ENCODE measurements at places on chromosomes 2 and 18.

DNA sequence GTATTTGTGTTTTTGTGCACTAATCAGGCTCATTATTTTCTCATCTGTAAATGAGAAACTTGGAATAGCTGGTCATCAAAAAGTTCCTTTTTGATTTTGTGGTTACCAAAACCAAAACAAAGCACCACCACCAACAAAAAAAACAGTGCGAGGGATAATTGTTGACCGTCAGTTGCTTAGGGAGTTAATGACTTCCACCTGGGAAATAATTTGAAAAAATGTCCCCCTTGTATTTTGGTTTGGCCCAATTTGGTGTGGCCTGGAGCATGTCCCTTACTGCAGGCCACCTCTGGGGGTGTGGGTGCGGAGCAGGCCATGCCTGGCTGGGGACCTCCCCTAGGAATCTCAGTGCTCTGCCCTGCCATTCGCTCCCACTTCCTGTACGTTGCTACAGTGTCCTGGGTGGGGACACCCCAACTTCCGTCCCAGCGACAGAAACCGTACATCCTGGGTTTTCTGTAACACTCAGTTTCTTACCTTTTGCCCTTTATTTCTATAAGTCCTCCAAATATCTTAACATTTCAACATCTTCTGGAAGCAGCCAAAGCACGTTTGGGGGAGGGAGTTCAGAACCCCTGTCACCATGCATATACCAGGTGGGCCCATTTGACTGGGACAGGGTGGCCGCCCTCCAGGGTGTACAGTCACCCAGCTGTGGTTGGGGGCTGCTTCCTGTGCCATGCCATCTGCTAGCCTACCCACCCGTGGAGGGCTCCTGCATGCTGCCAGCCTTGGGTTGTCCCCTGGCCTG lies 31.3 kb downstream of the NCK2 start:
- DNase-seq: no peak

DNA sequence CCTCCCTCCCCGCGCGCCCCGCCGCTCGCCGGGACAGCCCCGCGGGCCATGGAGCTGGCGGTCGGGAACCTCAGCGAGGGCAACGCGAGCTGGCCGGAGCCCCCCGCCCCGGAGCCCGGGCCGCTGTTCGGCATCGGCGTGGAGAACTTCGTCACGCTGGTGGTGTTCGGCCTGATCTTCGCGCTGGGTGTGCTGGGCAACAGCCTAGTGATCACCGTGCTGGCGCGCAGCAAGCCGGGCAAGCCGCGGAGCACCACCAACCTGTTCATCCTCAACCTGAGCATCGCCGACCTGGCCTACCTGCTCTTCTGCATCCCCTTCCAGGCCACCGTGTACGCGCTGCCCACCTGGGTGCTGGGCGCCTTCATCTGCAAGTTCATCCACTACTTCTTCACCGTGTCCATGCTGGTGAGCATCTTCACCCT lies 865 bp downstream of the GALR1 start:
- DNase-seq: no peak

DNA sequence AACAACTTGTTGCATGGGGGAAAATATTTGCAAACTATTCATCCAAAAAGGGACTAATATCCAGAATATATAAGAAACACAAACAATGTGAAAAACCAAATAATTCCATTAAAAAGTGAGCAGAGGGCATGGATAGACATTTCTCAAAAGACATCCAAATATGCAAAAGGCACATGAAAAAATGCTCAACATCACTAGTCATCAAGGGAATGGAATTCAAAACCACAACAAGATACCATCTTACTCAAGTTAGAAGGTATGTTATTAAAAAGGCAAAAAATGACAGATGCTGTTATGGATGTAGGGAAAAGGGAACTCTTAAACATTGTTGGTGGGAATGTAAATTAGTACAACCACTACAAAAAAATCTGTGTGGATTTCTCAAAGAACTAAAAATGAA lies 396.5 kb downstream of the CCDC85A start:
- DNase-seq: peak; percentile 27

DNA sequence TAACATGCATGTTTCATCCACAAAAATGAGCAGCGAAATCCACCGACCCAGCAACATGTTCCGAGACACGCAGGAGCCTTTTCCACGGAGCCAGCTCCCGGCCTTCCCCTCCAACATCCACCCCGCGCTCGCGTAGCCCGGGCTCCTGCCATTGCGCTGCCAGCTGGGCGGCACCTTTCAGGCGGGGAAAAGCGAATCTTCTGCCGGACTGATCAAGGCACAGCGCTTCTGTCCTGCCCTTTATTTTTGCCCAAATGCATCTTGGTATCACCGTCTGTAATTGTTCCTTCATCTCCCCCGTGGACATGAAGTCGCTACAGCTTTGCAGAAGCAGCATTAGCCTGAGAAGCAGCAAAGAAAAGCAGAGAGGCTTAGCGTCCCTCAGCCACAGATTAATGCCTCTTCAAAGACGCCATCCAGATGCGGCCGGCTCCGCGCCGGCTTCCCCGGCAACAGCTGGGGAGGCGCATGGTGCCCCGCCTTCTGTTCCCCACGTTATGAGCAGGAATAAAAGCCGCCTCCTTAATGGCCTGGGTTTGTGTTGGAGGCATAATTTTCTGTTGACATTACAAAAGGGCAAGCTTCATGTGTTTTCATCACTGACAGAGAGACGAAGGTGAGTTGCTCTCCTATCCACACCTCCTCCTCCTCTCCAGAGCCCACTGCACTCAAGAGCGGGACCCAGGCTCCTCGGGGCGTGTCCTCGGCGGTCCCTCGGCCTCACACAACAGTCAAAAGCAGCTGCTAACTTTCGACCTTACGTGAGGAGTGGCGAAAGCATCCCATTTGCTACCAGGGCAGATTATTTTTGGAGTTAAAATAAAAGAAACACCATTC lies 122.1 kb upstream of the SALL3 start:
- no peak for DNase-seq

DNA sequence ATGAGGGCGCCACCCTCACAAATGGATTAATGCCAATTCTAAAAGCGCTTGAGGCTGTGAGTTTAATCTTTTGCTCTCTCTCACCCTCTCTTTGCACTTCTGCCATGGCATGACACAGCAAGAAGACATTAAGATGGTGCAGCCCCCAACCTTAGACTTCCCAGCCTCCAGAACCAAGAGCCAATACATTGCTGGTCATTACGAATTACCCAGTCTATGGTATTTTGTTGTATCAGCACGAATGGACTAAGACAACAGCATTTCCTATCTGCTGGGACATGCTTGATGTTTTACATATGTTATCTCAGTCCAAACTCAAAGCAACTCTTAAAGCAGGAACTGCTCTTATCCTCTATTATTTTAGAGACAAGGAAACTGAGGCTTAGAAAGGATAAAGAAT lies 222.9 kb downstream of the STK39 start:
- no peak for DNase-seq

DNA sequence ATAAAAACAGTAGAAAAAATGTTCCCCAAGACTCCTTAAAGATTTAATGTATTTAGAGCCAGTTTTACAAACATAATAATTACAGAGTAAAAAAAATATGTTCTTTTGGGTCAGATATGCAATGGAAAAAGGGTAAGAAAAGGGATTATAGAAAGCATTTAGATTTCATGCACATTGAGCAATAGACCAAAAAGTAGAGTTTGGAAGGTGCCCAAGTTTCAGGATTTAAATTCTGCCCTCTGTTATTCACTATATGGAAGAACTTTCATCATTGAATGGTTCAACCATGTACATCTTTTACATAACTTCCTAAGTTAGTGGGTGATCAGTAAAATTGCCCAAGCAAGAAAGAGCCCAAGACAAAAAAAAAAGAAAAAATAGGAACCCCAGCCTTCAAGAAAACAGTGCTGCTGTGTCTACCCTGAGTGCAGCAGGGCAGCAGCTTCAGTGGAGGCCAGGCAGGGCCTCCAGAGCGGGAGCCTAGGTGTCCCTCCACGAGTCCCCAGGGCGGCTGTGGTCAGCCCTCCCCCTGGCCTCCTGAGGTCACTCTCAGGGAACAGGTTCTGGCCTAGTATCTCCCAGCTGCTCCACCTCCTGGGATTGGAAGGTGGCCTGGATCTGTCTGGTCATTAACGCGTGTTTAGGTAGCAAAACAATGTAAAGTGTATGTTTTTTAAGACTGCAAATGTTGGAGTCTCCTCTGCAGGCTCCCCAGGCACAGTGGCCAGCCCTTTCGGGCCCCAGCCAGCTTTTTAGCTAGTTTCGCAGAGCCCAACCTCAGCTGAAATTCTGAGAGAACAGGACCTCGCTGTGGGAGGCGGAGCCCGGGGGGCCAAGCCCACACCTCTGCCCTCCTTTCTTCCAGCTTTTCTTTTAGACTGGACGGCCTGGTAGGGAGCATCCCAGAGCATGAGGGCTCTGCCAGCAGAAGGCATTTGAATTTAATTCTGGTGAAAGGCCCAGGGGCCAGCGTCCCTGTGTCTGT lies 77.3 kb downstream of the TEX51 start:
- no peak for DNase-seq

- no peak for DNase-seq
These were observed 8.2 kb upstream of the CABLES1 start for GRCh38 chr18:23127090-23127489.

- DNase-seq: no peak
These were observed 23.4 kb downstream of the CDH2 start for GRCh38 chr18:28153485-28154065.

- DNase-seq: no peak
These were observed 631.8 kb upstream of the ID2 start for GRCh38 chr2:8049851-8050571.

- DNase-seq: no peak
These were observed 21.2 kb downstream of the ALLC start for GRCh38 chr2:3679180-3679579.

- DNase-seq: no peak
These were observed 51.4 kb downstream of the IL1RL2 start for GRCh38 chr2:102238039-102238756.

DNA sequence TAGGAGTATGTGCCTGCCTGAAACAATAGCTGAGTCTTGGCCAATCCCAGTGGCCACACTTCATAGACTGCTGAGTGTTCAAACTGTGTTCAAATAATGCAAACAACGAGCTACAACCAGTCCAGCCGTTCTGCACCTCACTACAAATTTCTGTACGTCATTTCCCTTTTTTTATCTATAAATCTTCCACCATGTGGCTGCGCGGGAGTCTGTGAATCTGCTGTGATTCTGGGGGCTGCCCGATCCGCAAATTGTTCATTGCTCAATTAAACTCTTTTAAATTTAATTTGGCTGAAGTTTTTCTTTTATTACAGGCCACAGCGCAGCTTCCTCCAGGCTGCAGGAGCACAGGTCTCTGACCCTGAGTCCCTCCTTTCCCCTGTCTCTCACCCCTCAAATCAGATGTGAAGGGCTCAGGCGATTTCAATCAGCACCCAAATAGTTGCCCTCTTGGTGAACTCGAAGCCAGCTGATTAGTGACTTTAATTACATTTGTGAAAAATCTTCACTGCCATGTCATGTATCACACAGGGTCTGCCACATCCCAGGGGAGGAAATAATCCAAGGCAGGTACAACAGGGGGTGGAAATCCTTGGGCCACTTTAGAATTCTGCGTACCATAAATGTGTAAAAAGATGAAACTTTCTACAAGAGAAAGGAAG lies 145.6 kb downstream of the NDUFA10 start:
- DNase-seq: no peak

DNA sequence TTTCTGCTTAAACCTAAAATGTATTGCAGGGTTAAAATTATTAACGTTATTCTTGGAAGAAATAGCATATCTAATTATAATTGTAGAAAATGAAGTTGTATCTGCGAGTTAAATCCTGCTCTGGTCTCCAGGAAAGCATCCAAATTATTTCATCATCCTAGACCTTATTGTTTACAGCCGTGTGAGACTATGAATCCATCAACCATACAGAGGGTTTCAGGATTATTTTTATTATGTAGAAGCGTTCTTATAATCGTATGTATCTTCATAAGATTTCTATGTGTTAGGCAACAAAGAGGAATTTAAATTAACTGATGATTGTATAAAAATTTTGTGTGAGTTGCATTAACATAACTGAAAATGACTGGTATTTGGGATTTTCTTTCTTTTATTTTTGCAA lies 14.5 kb upstream of the DSC3 start:
- DNase-seq: no peak

DNA sequence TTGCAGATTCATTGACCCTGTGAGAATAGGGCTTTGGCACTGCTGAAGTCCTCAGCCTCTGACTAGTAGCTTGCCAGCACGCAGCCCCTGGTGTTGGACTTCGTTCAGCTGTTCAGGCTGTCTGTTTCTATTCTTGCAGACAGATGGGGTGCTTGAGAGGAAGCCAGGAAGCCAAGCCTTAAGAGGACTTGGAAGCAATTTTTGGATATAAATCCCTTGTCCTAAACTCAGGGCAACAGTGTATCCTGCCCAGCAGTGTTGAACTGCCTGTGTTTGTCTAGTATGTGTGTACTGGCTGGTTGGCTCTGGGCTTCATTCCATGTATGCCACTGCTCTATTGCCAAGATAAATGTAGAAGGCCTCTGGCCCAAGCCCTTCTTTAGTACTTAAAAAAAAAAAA lies 108.6 kb downstream of the COMMD1 start:
- DNase-seq: peak; percentile 47

DNA sequence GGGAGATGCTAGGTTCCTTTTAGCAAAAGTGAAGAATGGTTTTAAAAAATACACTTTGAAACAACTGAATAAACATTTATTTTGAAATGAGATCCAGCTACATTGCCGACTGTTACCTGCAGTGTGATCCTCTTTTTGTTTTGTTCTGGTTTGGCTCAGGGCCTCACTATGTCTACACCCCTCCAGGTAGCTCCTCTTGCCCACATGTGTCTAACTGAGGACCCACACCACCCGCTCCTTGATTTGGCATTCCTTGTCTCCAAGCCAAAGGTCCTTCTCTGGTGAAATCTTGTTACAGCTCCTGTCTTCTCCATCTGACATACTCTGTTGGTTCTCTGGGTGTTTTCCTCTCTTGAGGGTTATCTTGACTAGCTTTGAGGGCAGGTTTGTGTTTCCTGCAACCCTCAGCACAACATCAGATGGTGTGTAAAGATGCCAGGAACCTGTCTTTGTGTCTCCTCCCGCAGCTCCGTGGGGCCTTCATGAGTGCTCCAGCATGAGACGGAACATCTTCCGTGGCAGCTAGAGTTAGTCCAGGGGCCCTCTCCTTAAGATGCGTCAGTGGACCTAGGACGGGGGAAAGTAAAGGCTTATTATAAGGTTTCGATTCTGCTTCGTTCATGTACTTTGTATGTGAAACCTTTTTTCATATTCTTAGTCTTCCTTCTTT lies 32.1 kb downstream of the MAP4K4 start:
- DNase-seq: no peak

GRCh38 chr2:158212301-158212700 lies 110.6 kb downstream of the UPP2 start:
- DNase-seq: no peak

DNA sequence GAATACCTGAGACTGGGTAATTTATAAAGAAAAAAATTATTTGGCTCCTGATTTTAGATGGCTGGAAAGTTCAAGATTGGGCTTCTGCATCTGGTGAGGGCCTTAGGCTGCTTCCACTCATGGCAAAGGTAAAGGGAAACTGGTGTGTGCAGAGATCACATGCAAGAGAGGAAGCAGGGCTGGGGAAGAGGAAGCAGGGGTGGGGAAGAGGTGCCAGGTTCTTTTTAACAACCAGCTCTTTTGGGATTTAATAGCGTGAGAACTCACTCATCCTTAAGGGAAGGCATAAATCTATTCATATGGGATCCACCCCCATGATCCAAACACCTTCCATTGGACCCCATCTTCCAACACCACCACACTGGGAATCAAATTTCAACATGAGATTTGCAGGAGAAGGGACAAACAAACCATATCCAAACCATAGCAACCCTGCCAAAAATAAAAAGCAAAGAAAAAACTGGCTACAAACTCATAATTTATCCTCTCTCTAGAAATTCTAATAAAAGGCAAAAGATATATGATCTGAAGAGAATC lies 30.4 kb downstream of the PRKRA start:
- DNase-seq: no peak
